ENCODE measurements at places on chromosomes 4 and X.

- peak; percentile 10 for DNase-seq
Measured at GRCh38 chr4:99934891-99935290, 11.5 kb downstream of the DNAJB14 start.

DNA sequence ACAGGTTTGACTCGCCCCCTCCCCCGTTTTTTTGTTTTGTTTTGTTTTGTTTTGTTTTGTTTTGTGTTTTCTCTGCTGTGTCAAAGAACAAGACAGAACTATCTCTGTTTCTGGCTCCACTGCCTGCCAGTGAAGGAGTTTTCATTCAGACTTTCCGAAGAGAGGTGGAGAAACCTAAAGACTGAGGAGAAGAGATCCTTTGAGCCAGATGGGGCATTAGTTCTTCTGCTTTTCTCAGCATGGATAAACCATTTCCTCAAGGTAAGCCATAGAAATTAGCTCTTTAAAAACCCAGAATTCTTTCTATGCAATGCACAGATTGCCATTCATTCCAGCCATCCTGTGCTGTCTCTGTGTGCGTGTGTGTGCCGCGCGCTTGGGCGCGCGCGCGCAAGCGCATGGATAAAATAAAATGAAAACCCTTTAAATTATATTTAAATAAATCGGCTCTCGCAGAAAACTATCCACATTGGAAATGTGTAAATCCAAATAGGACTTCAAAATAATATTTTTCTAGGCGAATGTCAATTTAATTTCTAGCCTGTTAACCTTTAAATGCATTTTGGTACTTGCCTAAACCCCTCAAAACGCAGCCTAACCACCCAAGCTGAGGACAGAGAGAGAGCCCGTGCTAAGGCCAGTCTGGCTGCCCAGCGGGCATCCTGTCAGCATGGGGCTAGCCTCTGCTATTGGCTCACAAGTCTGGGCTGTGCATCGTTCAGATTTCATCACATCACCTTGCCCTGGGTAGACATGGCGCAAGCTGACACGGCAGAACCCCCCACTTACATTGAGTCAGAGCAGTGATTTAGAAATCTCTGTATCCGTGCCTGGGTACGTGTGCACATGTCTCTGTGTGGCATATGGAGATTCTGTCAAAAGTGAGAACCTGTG, 113.0 kb upstream of the VAMP7 start:
- peak; percentile 50 for DNase-seq

DNA sequence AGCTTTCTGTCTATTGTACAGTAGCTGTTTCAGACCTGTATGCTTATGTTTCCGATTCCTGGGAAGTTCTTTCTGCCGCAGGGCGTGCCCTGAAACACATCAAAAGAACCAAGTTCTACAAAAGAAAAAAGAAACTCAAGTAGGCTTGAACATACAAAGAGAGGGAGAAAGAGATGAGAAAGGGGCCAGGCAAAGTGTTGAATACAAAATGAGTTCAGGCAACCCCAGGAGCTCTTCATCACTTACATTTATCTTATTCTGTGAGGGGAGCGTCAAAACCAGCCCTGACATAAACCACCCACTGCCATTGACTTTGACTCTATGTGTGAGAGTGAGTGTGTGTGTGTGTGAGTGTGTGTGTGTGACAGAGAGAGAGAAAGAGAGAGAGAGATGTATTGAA, 26.5 kb upstream of the ATOH1 start:
- DNase-seq, result no peak

DNA sequence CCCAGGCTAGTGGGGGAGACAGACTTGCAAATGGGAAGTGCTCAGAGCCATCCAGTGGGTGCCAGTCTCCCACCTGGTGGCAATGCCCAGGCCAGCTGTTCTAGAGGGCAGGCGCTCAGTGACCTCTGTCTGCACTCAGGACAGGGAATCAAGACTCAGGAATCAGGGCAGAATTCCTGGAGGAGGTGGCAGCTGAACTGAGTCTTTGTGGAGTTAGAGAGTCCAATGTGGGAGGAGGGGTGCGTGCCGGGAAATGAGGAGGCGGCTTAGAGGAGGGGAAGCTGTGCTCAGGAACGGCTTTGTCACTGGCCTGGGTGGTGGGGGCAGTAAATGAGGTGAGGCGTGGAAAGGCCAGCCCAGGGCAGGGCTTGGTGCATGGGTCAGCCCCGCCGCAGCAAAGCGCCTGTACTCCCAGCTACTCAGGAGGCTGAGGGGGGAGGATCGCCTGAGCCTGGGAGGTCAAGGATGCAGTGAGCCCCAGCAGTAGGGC, 31.3 kb upstream of the SORCS2 start:
- no peak for DNase-seq

DNA sequence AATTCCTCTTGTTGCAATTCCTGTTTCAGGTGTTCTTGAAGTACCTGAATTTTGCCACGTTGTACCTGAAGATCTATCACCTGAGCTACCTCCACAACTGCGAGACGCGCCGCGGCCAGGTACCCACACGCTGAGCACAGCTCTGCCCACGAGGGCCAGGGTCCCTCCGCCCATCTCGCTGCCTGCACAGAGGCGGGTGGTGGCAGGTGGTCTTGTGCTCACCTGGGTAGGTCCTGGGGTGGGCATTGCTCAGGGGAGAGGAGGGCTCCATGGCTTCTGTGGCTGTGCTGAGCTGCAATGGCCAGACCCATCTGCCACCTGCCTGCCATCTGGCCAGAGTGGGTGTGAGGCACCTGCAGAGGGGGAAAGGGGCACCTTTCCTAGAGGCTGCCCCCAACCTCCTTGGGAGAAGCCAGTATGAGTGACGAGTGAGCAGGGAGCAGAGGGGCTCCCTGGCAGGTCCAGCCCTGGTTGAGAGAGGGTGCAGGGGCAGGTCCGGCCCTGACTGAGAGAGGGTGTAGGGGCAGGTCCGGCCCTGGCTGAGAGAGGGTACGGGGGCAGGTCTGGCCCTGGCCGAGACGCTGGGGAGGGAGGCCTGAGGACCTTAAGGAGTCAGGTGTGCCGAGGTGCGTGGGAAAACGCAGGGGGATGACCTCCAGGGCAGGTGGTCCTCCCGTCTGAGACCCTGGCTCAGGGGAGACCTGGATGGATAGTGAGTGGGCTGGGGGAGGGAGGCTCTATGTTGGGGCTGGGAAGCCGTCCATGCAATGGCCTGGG, 10.7 kb downstream of the PDE6B start:
- no peak for DNase-seq

- peak; percentile 16 for DNase-seq
Measured at GRCh38 chrX:9493936-9494335, 29.1 kb downstream of the TBL1X start.

- no peak for DNase-seq
Measured at GRCh38 chr4:108649863-108650211, 562 bp upstream of the OSTC start.

GRCh38 chrX:50100188-50100587, 100.6 kb downstream of the AKAP4 start:
- DNase-seq, result peak; percentile 4

GRCh38 chr4:117447925-117448324, 362.5 kb upstream of the TRAM1L1 start:
- no peak for DNase-seq

- DNase-seq, result no peak
Measured at GRCh38 chr4:8698341-8699062, 105.9 kb downstream of the CPZ start.

DNA sequence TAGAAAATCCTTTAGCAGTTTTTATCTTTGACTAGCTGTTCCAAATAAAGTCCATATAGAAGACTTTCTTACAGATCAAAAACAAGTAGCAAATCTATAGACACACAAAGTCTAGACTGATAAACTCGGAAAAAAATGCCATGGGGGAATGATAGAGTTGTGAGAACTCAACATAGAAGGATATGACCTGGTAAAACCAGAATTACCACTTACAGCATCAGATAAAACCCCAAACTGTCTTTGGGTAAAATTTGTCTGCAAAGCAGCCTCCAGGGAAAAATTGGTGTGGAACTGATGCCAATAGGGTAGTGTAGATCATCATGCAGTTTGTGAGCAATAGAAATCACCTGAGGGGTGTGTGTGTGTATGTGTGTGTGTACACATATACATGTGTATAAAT, 579.1 kb downstream of the SPOCK3 start:
- no peak for DNase-seq

DNA sequence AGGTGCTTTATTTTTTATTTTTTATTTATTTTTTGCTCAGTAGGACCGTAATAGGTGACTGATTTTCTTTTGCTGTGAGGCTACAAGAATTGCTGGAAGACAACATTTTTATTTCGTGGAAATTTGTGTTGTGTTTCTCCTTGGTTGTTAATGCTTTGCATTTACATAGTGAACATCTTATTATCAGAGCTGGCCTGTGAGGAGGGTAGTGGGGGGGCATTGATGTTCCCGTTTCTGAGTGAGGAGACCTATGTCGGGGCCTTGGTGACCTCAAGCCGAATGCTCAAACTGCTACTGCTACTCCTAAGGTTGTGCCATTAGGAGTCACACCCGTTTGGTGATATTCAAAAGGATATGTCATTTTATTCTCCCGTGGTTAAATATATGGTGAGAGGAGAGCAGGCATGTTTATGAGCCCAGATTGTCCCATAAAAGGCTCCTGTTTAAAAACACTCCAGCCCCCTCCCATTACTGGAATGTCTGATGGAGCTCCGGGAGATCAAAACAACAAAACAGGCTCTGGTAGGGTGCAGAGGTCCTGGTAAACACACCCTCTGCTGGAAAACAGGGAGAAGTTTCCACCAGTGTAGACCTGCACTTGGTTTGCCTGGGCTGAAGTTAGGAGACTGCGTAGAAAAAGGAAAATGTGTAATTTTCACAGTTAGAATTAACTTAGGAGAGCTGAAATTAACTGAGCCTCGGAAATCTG, 5.6 kb downstream of the PDGFRA start:
- DNase-seq, result no peak

DNA sequence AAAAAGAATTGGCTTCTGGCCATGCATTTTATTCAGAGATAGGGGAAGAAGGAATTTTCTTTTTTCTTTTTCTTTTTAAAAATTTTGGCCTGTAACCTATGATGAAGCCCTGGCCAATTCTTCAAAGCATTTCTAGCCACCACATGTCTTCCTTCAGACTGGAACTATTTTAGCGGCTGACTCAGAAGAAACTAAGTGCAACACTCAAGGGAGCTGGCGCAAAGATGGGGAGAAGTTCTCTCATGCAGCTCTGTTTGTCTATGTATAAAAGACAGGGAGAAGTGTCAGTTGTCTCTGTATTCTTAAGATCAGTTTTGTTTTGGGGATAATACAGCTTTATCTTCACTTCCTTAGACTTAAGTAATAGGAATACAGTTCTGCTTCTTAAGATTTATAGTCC, 46.1 kb downstream of the MBNL3 start:
- peak; percentile 6 for DNase-seq

DNA sequence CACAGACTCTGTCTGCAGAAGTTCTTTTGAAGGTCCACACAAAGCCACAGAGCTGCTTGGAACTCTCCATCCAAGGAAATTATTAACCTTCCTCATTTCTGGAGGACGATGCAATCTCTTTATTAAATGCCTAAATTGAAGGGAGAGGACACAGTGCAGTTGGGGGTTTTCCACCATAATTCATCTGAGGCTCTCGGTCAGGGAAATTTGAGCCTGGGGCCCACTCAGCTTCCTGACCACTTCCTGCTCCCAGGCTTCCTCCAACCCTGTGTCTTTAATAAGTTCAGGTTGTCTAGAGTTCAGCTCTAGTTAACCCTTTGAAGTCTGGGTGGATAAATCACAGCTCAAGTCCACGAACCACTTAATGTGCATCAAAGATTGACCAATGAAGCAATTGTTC, 58.5 kb downstream of the PRPS1 start:
- no peak for DNase-seq

GRCh38 chrX:20244931-20245330, 21.8 kb downstream of the RPS6KA3 start:
- peak; percentile 55 for DNase-seq

GRCh38 chrX:67692246-67692645, 148.4 kb downstream of the AR start:
- peak; percentile 58 for DNase-seq

DNA sequence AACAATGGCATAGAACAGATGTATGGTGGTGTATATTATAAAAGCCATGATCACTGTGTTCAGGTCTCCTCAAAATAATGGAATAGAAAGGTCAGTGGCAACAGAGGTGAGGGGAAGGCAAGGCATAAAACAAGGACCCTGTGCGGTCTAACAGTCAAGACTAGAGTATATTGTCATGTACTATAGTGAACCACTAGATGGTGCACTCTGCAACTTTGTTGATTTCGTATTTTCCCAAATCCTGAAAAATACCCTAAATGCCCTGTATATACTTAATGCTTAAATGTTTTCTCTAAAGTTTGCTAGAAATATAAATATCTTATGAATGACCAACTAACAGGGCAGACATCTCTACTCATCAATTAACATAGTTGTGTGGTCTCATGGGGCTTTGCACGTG, 453.0 kb downstream of the PCDH11X start:
- DNase-seq, result no peak

DNA sequence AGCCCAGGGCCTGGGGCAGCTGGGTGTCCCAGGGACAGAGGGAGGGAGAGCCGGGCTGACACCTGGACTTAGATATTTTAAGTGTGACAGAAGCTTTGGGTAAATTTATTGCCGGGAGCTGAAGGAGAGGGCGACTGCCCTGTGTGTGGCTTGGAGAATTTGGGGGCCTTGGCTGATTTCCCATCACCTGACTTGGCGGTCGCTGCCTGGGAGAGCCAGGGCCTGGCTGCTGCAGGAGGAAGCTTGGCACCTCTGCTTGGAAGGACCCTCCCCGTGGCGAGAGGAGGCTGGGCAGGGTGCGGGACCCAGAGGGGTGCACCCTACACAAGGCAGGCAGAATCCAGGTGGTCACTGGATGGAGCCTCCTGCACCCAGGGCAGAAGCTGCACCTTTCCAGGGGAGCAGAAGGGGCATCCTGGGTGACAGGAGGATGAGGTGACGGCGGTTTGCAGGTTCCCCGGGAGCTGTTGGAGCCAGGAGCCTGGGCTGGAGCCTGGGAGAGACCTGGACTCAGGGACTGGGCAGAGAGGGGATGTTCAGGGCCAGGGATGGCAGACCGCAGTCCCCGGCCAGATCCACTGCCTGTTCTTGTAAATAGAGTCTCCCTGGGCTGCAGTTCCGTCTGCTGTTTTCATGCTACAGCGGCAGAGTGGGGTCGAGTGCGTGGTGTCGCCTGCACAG, 72.0 kb downstream of the RGS12 start:
- no peak for DNase-seq

- no peak for DNase-seq
Measured at GRCh38 chr4:7429069-7429416, 5.7 kb downstream of the PSAPL1 start.

- no peak for DNase-seq
Measured at GRCh38 chr4:119629142-119629471, 503 bp upstream of the PDE5A start.

DNA sequence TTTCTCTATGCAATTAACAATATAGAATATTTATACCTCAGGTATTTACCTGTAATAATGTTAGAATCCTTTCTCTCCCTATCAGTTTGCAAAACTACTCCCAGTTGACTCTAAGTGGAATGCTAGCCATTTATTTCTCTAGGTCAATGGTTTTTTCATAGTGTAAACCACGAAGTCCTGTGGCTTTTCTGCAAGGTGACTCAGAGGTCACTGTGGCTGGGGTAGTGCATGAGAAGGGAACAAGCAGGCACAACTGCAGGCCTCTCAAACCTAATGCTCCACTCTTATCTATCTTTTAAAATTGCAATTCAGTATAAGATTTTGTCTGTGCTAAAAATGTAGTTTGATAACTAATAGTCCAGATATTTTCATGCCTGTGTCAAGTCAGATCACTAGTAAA, 159.4 kb downstream of the ANTXR2 start:
- DNase-seq, result peak; percentile 32

- DNase-seq, result peak; percentile 20
Measured at GRCh38 chrX:108312957-108313356, 125.3 kb downstream of the COL4A6 start.
